NCI-H187 treated with DMSO at 0.1 percent for 48 hours (cell line): ENCODE measurements at places on chromosomes 7 and 10.

- DNase-seq, result no peak
These were observed 21.8 kb downstream of the STN1 start for GRCh38 chr10:103896225-103896624.

- no peak for DNase-seq
These were observed 43.1 kb upstream of the EMX2 start for GRCh38 chr10:117499248-117500105.

- no peak for DNase-seq
These were observed 203.1 kb upstream of the NEBL start for GRCh38 chr10:21100190-21100589.

- no peak for DNase-seq
These were observed 85.5 kb downstream of the TMEM130 start for GRCh38 chr7:98784216-98784785.

- DNase-seq, result peak; percentile 64
These were observed 109.4 kb upstream of the PDCD4 start for GRCh38 chr10:110762109-110762848.

- DNase-seq, result no peak
These were observed 22.6 kb downstream of the WNT8B start for GRCh38 chr10:100485366-100485765.

DNA sequence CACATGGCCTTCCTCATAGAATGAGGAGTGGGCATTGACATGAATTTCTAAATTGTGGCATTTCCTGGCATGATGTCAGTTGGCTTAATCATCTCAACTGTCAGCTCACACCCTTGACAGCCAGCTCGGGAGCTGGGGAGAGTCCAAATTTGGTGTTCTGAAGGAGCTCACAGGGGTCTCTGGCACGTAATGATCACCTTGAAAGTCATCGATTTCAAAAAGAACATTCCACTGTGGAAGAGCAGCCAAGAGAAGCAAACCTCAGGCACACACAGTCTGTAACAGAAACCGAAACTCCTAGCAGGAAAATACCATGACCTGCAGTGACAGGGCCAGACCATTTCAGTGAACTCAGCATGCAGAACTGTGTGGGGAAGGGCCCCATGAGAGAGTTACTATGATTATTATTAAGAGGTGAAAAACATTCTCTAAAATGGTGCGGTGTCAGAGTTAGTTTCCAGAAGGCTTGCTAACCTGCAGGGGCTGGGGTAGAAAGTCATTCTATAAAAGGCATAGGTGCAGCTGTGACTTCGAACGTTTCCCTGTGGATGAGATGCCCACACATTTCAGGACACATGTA, 26.4 kb upstream of the KLF6 start:
- no peak for DNase-seq

- no peak for DNase-seq
These were observed 68.3 kb downstream of the NAMPT start for GRCh38 chr7:106216517-106216922.

DNA sequence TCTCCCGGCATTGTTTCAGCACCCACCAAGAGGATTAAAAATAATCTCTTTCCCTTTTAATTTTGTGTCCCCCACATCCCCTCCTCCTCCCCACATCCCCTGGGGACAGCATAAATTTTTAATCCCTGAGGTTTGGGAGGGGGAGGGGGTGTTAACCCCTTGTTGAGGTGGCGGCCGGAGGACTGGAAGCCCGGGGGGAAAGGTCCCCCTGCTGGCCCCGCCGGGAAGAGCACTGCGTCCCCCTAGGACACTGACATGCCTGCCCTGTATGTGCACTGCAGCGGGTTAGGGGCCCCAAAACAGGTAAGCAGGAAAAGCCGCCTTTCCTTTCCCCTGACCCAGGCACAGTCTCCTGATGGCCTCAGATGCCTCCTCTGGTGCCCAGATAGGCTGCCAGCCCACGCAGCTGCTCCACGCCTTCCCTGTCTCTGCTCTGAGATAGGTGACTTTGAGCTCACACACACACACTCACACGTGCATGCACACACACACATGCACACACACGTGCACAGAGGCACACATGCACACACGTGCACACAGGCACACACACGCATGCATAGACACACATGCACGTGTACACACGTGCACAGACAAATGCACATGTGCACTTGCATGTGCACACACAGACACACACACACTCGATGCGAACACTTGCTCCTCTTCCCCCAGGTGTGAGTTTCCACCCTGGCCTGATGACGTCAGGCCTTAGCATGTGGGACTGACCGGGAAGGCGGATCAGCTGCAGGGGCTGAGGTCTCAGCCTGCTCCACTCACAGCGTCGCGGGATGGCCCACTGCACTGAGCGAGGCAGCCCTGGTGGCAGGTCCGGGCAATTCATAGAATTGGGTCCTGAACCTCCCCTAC, 12.3 kb downstream of the CNPY1 start:
- DNase-seq, result no peak

DNA sequence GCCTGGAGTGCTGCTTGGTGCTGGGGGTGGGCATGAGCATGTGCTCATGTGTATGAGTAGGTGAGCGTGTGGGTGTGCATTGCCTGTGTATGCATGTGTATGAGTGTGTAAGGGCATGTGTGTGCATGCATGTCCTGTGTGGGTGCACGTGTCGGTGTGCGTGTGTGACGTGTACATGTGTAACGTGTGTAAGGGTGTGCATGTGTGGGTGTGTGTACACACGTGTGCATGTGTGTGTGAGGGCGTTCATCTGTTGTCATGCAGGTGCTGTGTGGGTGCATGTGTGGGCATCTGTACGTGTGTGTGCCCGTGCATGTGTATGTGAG, 30.3 kb downstream of the FAM20C start:
- DNase-seq, result no peak

- DNase-seq, result no peak
These were observed 161.6 kb upstream of the PPP2R2D start for GRCh38 chr10:131739206-131739605.

GRCh38 chr10:48462482-48463020, 142.3 kb downstream of the ARHGAP22 start:
- no peak for DNase-seq

- no peak for DNase-seq
These were observed 219.4 kb downstream of the ANK3 start for GRCh38 chr10:60170250-60170649.
